ENCODE measurements at places on chromosomes 12 and 14.

- DNase-seq, result peak; percentile 80
Observed at GRCh38 chr12:3752741-3753486, at the start of gene CRACR2A. Gene CRACR2A, minus strand, starts transcription at chr12:3753109. Its CDS starts 56,110 bp downstream, at chr12:3696999.

- peak; percentile 60 for DNase-seq
Observed at GRCh38 chr14:104130974-104131651, 7.3 kb upstream of the KIF26A start.

DNA sequence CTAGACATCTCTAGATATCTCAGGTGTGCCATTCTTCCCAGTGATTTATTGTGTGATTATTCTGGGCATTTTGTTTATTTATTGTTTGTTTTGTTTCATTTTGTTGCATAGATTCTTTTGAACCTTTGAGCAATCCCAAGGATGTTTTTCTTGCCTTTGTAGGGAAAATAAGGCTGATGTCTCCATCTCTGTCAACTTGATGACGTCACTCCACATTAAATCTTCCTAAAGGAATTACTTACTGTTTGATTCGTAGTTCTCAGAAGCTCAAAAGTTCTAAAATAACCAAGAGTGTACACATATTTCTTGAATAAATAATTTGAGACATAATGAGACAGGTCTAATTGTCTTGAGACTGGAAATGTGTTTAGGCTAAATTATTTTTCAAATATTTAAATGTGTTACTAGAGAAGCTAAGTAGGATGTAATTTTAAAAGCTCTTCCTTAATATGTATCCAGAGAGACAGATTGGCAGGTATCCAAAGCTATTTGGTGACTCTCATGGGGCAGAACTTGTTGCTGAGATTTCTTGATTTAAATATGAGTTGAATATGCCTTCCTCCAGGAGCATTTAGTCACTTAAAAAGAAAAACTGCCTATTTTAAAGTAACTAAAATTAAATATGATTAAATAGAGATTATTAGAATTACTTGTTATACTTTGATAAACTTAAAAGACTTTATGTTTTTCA lies 128.7 kb downstream of the CNTN1 start:
- DNase-seq, result no peak

GRCh38 chr14:61034416-61035120 lies 53.5 kb downstream of the SLC38A6 start:
- DNase-seq, result no peak

DNA sequence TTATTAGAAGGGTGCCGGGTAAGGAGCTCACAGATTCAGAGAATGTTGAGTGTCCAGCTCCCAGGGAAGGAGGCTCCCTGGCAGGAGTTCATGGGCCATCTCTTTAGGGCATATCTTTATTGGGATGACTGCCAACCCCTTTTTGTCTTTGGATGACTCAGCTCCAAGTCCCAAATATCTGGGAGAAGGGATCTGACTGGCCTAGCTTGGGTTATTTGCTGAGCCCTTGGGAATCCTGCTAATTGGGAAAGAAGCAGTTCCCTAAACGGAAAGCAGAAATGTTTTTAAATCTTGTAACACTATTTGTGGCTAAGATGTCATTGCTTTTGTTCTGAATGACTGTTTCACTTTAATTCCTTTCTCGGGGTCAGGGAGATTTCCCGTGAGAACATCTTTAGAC lies 12.6 kb downstream of the DDX55 start:
- DNase-seq, result no peak

DNA sequence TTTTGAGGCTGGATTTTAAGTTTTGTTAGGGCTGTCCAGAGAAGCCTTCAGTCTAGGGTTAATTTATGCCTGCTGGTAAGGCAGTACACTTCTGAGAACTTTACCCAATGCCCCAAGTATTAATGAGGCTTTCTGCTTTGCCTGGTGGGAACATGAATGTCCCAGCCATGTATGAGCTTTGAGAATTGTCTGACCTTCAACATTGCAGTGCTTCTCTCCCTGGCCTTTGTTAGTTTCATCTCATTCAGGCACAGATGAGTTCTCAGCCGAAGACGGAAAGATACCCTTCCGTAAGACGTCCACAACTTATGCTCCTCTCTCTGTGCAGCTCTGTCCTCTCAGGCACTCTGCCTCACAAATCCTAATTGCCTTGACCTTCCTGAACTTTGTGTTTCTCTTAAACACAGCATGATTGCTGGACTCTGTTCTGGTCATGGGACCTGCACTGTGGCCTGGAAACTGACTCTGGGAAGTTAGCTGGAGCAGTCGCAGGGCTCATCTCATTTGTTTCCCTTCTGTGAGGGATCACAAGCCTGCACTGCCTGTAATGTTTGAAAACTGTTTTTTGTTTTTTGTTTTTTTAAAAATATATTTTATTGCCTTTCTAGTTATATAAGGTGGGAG lies 15.7 kb downstream of the CHPT1 start:
- no peak for DNase-seq

GRCh38 chr12:128402486-128403243 lies 135.7 kb downstream of the TMEM132C start:
- no peak for DNase-seq

- DNase-seq, result no peak
Observed at GRCh38 chr14:99514552-99515300, 33.5 kb downstream of the CCNK start.
